ENCODE measurements at places on chromosomes 6 and 20.

DNA sequence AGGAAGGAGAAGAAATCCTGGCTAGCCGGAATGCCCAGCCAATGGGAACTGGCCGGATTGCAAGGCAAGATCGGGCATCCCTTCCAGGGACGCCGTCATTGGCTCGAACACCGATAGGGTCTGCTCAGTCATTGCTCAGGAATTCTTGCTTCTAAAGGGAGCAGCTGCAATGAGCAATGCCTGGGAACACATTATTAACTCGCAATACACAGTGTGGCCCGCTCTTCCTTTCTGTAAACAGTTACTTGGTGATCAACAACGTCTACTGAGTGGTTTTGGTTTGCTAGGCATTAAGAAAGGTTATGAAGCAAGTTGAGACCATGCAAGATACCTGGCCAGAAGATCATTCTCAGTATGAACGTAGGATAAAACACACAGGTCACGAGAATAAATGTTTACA is 165.4 kb upstream of the CITED2 start:
- DNase-seq, result no peak

DNA sequence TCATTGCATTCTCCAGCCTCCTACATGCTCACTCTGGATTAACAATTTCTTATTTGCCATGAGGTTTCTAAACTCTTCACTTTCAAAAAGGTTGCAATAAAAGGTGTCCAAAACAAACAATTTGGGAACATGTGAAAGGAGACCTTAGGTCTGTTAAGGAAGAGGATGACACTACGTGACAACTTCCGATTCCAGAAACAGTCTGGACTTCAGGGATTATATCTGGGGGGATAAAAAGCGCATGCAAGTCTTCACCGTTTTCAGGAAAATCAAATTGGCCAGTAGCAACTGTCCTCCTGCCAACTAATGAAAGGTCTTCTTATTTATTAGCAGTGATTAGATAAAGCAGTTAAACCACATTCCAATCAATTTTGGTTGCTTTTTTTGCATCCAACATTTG is 1.8 kb downstream of the ZDHHC14 start:
- DNase-seq, result no peak

- no peak for DNase-seq
Observed at GRCh38 chr20:39109933-39110818, 148.0 kb downstream of the DHX35 start.

- DNase-seq, result no peak
Observed at GRCh38 chr6:68473433-68474210, 161.5 kb upstream of the ADGRB3 start.

GRCh38 chr6:93701526-93701925 is 282.2 kb upstream of the EPHA7 start:
- DNase-seq, result no peak

GRCh38 chr6:20479526-20479925 is 54.7 kb upstream of the CDKAL1 start:
- no peak for DNase-seq

DNA sequence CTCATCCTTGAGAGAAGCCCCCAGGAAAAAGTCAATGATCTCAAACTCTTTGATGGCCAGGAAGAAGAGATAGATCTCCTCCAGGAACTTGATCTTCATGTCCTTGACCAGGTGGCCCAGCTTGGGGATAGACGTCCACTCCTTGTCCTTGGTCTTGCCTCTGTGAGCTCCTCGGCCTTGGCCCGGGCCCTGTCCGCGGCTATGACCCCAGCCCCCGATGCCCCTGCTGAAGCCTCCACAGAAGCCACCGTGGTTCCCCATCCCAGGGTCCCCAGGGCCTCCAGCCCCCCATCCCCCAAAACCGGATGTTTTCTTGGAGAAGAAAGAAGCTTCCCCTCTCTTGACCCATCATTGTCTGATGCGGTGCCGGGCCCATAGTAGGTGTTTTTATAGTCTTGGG is 195.1 kb downstream of the ZMYND8 start:
- no peak for DNase-seq

DNA sequence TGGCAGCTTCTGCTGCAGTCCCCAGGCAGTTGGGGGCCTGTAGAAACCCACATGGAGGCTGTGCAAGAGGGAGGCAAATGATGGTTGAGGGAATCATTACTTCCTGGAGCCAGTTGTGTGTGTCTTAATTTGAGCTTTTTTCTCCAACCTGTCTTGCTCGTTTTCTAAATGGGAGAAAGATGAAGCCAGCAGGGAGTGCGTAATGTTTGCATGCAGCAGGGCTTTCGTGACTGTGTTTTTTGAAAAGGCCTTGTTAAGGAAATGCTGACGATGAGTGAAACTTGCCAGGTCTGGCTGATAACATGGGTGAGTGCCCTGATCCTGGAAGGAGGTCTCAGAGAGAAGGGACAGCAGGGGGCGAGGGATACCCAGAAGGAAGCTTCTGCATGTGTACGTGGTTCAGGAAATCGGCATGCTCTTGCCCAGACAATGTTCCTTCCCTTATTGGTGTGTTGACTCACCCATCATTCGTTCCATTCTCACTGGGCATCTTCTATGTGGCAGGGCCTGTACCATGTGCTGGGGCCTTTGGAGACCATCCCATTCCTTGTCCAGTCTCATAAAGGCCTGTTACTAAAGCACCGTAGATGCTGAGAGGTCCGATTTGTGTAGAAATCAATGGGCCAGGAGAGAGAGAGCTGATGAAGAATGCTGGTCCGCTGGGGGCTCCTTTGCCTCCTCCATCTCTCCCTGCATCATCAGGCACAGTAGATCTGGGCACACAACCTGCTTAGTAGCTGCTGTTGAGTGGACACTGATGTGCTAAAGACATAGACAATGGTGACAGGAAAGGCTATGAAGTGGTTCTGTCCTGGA is 27.4 kb downstream of the GLP1R start:
- DNase-seq, result no peak

- no peak for DNase-seq
Observed at GRCh38 chr6:29631209-29631810, 1.7 kb downstream of the GABBR1 start.

- no peak for DNase-seq
Observed at GRCh38 chr6:159806021-159806458, 6.0 kb downstream of the PNLDC1 start.

- no peak for DNase-seq
Observed at GRCh38 chr6:159074120-159074684, 29.4 kb upstream of the TAGAP start.

DNA sequence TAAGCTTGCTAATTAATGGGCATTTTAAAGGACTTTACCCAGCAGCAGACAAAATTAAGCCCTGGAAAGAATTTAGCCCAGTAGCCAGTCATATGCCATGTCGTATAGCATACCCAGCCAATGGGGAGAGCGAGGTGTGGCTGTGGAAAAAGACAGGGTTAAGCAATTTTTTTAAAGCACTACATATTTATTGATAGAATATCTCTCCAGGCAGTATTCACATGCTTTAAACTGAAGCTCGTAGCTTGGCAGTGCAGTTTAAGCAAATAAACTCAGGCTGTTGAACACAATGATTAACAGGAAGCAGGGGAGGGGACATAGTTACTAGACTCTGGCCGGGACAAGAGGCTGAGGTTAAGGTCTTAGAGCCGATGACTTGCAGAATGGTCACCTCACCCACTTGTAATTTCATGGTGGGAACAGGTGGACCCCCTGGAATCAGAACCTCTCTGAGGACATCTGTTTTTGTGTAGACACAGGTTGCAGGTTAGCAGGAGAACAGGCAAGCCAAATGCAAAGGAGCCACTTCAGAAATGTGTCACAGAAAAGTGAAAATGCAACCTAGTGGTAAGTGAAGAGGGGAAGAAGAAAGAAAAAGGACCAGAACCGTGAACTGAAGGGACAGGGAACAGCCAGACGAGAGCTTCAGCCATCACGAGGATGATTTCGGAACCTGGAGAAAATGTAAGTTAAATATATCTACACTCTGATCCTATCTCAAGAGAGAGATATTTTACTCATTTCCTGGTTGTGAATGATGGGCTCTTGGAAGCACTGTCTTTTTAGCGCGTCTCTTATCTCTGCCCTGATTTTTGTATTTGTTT is 7.2 kb downstream of the GCNT2 start:
- DNase-seq, result peak; percentile 34

GRCh38 chr20:63014710-63015109 is 7.9 kb upstream of the BHLHE23 start:
- no peak for DNase-seq

GRCh38 chr6:106070636-106071035 is 15.5 kb upstream of the PRDM1 start:
- DNase-seq, result no peak

- no peak for DNase-seq
Observed at GRCh38 chr6:24272553-24272952, 85.3 kb downstream of the DCDC2 start.

GRCh38 chr6:133787122-133787521 is 101.8 kb upstream of the TCF21 start:
- DNase-seq, result no peak

GRCh38 chr20:474581-474980 is 12.2 kb upstream of the TBC1D20 start:
- no peak for DNase-seq

- DNase-seq, result no peak
Observed at GRCh38 chr6:26268659-26269402, 96.2 kb upstream of the BTN3A2 start.

GRCh38 chr6:43793875-43794242 is 23.8 kb downstream of the VEGFA start:
- no peak for DNase-seq

- DNase-seq, result no peak
Observed at GRCh38 chr20:18543932-18544331, 23.3 kb upstream of the SMIM26 start.

DNA sequence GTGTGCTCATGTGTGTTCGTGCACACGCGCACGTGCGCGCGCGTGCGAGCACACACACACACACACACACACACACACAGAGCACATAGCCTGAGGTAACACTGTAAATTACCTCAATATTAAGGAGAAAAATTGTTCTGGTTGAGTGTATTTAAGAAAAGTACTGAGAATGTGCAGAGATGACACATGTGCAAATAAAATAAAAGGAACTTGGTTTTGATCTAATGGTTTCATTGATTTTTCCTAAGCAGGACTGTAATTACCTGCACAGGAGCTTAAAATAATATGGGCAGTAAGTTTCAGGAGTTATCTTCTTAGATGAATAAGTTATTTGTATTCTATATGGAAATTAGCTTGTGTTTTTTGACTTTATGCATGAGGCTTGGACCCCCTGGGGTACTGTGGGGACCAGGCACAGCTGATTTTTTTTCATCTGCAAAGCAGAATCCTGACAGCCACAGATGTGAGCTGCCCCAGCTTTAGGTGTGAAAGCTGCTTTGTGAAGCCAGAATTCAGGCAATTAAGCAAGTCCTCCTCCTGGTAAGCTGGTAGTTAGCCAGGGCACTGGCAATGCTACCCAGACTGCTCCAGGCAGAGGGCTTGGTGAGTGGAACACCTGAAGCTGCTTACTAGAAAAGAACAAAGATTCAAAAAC is 1040.6 kb upstream of the CITED2 start:
- DNase-seq, result no peak

DNA sequence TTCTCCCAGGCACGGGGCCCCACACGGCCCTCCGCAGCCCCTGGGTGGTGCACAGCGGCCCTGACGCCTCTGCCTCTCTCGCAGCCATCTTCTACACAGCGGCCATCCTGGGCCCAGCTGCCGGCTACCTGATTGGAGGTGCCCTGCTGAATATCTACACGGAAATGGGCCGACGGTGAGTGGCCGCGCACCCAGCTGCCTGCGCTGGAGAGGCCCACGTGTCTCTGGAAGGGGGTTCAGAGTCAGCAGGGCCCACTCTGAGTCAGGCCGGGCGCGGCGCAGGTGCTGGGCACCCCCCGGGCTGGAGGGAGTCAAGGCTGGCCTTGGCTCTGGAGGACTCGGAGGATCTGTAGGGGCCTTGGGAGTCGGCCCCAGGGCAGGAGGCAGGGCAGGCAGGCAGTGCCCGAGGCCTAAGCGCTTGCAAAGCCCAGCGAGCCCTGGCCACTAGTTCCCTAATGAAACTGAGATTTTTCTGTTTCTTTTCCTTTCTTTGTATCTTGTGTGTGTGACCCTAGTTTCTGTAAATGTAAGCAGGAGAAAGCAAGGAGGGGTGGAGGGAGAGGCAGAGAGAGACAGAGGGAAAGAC is 16.4 kb downstream of the SLCO4A1 start:
- DNase-seq, result no peak

GRCh38 chr6:167329014-167329413 is 4.1 kb downstream of the TTLL2 start:
- no peak for DNase-seq

DNA sequence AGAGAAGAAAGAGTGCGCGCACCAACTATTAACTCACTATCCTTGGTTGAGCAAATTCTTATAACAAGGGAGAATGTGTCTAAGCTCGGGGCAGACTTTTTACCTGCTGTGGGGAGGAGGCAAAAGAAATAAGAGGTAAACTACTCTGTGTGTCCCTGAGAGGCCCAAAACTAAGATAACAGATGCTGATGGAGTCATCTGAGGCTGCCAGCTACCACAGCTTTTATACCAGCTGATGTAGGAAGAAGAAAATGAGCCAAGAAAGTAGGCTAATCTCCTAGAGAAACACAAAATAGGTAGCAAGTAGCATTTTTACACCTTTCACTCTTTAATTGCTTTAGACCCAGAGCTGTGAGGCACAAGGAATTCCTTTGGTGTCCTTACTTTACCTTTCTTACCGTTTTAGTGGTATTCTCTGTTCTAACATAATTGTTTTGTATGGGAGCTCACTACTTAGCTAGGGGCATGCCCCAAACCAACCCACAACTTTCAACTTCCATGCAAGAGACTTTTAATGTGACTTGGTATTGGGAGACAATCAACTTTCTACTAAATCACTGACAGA is 27.8 kb upstream of the PIM1 start:
- DNase-seq, result no peak

DNA sequence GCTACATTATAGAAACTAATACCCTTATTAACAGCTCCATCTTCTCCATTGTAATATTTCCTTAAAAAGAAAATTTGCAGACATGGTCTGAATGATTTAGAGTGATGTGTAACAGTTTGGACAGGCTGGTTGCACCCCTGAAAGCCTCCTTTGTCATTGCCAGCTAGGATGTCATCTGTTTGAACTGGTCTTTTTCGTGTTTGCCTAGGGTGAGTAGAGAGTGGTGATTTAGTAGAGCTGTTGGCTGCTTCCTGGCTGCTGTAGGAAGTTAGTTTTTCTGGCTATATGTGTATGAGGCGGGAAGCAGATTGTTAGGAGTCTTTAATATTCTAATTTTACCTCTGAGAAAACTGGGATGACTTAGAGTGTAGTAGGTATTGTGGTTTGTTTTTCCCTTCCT is 101.1 kb downstream of the ZFAND3 start:
- DNase-seq, result no peak

- DNase-seq, result no peak
Observed at GRCh38 chr20:63844511-63844991, 13.5 kb upstream of the ZBTB46 start.

- DNase-seq, result no peak
Observed at GRCh38 chr6:142476452-142476851, 174.6 kb downstream of the ADGRG6 start.

GRCh38 chr20:61252601-61253263 is 671 bp downstream of the CDH4 start:
- DNase-seq, result no peak

All from activated CD4-positive, CD25-positive, alpha-beta regulatory T cell treated with anti-CD3 and anti-CD28 coated beads, Interleukin-2, amount 50 U/mL, for 72 hours (primary cell).